B cell (primary cell): ENCODE measurements at places on chromosomes 7 and 10.
A peak's percentile ranks its signal among the peaks of the same experiment; 100 is the strongest.

- DNase-seq = no peak
Observed at GRCh38 chr7:30968294-30968693, 4.5 kb downstream of the GHRHR start.

GRCh38 chr7:134067164-134067563 lies 60.0 kb upstream of the LRGUK start:
- no peak for DNase-seq

DNA sequence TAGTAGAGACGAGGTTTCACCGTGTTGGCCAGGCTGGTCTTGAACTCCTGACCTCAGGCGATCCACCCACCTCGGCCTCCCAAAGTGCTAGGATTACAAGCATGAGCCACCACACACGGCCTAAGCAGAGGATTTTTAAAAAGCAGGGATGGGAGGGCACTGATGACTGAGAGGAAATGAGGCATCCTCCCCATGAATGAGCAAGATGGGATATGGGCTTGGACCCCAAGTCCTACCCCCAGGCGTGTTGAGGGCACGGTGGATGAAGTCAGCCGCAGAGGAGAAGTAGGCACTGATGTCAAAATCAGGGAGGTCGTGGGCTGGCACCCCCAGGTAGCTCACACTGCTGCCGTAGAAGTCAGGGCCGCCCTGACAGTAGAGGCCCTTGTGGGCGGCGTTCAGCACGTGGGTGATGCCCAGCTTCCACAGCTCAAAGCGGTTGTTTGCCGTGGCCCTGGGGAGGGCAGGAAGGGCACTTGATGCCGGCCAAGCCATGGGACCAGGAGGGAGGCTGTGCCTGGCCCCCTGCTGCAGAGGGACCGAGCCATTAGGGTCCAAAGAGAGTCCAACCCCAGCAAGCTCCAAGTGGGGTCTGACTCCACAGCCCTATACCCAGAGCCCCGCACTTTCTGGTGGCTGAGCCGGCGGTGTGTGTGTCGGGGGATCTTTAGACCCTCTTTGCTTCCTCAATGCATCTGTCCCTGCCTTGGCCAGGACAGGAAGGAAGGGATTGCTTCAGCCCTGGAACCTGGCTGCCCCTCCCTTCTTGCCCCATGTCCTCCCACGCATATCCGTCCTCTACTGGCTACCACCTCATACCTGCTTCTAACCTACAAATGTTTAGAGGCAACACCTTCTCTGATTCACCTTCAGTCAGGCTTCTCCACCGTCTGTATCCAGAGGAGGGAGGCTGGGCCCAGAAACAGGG lies 3.4 kb upstream of the SAMD8 start:
- no peak for DNase-seq

DNA sequence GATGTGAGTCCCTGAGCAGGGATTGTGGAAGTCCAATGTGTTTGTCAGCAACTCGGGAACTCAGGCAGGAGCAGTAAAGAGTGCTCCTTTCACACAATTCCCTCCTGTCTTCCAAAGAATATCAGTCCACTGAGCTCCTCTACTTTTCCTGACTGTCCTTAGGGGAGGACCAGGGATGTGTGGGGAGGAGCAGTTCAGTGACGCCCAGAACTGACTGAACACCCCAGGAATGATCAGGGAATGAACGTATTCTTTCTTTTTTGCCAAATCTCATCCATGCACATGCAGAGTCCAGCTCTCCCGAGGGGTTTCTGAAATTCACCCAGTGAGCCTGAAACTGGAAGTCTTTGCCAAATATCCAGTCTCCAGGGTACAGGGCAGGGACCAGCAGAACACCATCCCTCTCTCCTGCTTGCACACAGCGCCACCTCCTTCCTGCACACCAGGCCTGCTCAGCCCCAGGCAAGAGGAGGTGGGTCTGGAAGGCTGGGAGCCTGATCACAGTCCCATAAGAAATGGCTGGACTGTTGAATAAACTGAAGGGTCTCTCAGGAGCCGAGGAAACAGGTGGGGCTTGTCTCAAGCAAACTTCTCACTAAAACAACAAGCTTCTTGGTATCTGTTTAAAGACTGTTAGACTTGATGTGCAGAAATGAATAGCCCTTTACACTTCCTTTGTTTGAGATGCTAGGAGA lies 294.7 kb downstream of the C7orf25 start:
- no peak for DNase-seq

- DNase-seq = no peak
Observed at GRCh38 chr10:76514321-76514720, 1082.9 kb downstream of the LRMDA start.

- DNase-seq = peak; percentile 40
Observed at GRCh38 chr10:72328829-72329204, 25.9 kb downstream of the DNAJB12 start.

GRCh38 chr7:70812511-70812910 lies 319.4 kb upstream of the GALNT17 start:
- no peak for DNase-seq

- DNase-seq = no peak
Observed at GRCh38 chr10:89151857-89152256, 55.3 kb downstream of the CH25H start.

- no peak for DNase-seq
Observed at GRCh38 chr7:122884186-122884585, 2.1 kb downstream of the CADPS2 start.

DNA sequence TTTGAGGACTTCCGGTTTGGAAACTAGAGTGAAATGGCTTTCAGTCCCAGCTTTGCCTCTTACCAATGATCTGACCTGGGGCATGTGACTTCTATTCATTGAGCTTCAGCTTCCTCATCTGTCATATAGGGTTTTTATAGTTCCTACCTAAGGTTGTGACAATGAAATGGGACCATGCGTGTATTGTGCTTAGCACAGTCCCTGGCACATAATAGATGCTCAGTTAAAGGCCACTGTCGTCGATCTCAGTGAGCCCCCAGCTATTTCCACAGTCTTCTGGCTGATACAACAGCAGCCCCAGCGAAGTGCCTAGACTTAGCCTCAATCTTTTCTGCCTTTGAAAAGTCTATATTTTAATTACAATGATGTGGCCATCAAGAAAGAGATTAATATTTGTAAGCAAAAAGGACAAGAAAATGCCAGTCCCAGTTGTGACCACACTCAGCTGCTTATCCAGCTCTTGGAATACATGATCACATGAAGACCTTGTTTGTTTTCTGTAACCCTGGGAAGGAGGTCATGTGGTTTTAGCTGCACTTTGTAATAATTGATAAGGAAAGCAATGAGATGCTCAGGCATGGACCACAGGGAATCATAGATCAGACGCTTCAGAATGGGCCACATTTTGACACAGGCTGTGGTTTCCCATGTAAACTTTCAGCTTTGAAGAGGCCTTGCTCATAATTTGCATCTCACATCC lies 44.6 kb downstream of the VWA2 start:
- DNase-seq = no peak

GRCh38 chr7:81516898-81517297 lies 252.9 kb downstream of the HGF start:
- no peak for DNase-seq

- no peak for DNase-seq
Observed at GRCh38 chr10:100362570-100363496, 15.8 kb downstream of the SCD start.

DNA sequence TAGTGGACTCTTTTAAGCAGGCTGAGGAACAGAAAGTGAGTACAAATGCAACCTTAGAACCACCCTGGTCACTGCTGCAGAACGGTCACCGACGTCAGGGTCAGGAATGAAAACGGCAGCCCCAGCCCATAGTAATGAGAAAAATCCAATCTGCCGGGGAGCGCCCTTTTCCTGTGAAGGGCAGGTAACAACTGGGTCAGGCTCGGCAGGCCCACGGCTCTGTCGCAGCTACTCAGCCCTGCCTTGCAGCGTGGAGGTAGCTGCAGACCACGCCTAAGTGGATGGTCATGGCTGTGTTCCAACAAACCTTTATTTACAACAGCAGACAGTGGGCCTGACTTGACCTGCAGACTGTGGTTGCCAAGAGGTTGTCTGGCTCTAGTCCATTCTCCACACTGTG lies 563.2 kb downstream of the DNAJB6 start:
- DNase-seq = no peak

DNA sequence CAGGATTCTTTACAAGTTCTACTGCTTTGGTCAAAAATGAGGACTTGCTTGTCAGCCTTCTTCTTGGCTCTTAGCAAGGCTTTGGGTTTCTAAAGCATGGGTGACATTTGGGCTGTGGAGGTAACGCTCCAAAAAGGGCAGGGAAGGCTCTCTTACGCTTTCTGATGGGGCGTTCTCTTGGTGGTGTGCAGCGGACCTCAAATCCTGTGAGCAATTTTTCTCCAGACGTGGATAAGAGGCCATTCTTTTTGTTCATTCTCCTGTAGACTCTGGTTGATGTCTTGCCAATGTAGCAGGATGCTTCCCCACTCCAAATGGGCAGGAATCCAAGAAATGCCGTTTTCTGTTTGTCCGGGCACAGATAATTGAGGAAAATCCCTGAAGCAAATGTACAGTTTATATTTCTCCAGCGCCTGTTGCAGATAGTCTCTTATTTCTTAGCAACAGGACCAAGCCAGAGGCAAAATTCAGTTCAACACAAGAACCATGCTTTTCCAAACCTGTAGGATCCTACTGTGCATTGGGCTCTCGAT lies 138.4 kb upstream of the NFE2L3 start:
- no peak for DNase-seq

- DNase-seq = no peak
Observed at GRCh38 chr10:656883-657282, 32.6 kb downstream of the DIP2C start.

GRCh38 chr7:517774-518629 lies 1.6 kb downstream of the PDGFA start:
- peak; percentile 34 for DNase-seq

GRCh38 chr10:100506596-100507356 lies 12.9 kb downstream of the SEC31B start:
- DNase-seq = no peak

- no peak for DNase-seq
Observed at GRCh38 chr10:68636335-68636734, 76.2 kb downstream of the TET1 start.

DNA sequence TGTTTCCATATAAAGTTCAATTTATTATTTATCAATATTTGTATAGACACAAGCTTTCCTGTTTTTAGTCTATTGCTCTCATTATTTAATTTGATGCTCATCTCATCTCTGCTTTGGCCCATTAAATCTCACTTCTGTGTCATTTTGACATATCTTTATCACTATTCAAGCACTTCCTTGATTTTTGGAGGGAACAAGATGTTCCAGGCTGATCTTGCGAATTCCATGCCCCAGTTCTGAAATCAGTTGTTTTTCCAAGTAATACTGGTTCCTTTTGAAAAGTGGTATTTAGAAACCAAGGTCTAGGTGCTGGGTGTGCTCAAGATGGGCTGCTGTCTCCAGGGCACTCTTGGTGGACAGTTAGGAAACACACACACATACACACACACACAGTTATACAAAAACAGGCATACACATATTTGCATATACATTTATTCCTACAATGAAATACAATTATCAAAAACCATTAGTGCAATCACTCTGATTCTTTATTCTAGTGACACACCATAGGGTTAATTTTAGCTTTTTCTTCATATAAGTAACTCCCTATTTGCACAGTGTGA lies 4.4 kb upstream of the RBM33 start:
- DNase-seq = no peak

- DNase-seq = no peak
Observed at GRCh38 chr10:78589687-78590086, 479.1 kb upstream of the ZMIZ1 start.

DNA sequence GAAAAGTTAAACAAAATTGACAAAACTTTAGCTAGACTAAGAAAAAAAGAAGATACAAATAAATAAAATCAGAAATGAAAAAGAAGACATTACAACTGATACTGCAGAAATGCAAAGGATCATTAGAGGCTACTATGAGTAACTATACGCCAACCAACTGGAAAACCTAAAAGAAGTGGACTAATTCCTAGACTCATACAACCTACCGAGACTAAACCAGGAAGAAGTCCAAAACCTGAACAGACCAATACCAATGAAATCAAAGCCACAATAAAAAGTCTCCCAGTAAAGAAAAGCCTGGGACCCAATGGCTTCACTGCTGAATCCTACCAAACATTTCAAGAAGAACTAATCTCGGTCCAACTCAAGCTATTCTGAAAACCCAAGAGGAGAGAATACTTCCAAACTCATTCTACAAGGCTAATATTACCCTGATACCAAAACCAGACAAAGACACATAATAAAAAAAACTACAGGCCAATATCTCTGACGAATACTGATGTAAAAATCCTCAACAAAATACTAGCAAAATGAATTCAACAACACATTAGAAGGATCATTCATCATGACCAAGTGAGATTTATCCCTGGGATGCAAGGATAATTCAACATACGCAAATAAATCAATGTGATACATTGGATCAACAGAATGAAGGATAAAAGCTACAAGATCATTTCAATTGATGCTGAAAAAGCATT lies 20.3 kb downstream of the ELAPOR2 start:
- DNase-seq = peak; percentile 15

- no peak for DNase-seq
Observed at GRCh38 chr7:31860925-31861324, 173.9 kb downstream of the PPP1R17 start.

- peak; percentile 75 for DNase-seq
Observed at GRCh38 chr7:144842377-144842851, 6.6 kb upstream of the TPK1 start.

DNA sequence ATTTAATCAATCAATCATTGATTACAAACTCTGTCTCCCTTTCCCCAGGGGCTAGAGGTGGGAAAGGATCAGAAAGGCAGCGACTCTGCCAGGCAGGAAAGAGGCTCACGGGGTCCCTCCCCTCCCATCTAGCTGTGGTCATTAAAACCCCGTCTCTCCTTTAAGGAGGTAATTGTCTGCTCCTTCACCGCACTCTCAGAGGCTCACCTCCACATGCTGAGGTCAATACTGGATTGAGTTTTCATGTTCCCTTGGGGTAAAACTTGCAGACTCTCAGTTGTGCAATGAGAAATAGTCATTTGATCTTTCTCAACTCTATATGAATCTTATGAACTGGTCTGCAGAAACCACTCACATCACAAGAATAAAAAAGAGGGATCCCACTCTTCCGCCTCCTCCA lies 368.8 kb downstream of the ADRA2A start:
- DNase-seq = no peak

DNA sequence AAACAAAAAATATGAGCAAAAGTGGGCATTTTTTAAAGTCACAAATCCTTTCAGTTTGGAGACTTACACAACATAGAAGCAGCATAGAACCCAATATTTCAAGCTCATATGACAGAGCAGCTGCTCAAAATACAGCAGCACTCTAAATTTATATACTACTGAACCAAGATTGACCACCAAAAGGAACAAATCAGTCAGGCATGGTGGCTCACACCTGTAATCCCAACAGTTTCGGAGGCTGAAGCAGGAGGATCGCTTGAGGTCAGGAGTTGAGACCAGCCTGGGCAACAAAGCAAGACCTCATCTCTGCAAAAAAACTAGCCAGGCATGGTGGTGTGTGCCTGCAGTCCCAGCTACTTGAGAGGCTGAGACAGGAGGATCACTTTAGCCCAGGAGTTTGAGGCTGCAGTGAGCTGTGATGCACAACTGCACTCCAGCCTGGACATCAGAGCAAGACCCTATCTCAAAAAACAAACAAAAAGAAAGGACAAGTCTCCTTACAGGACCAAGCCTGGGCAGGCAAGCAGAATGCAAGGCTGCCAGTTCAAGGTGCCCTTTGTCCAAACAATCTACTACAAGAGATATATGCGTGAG lies 40.0 kb downstream of the PARD3 start:
- DNase-seq = no peak
